ENCODE measurements at places on chromosomes 11 and 22.

DNA sequence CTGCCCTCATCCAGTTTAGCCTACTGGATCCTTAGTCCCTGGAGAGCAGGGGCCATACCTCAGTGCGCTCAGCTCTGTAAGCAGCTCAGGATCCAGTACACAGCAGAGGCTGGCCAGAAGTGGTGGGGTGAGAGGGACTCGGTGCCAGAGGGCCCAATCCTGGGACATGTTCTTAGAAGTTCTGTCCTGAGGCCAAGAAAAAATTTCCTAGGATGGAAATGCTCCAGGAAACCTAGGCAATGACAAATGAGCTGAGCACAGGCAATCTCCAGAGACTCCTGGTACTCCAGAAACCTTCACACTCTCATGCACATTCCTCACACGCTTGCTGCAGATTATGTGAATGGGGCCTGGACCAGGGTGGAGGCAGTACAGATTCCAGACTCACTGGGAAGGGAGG lies 89.6 kb downstream of the SERGEF start:
- DNase-seq, result no peak

- no peak for DNase-seq
Measured at GRCh38 chr11:120182790-120183491, 27.9 kb upstream of the OAF start.

GRCh38 chr11:64862987-64863390 lies 15.4 kb downstream of the EHD1 start:
- DNase-seq, result no peak

GRCh38 chr11:125063429-125064043 lies 431 bp downstream of the SLC37A2 start:
- DNase-seq, result no peak

DNA sequence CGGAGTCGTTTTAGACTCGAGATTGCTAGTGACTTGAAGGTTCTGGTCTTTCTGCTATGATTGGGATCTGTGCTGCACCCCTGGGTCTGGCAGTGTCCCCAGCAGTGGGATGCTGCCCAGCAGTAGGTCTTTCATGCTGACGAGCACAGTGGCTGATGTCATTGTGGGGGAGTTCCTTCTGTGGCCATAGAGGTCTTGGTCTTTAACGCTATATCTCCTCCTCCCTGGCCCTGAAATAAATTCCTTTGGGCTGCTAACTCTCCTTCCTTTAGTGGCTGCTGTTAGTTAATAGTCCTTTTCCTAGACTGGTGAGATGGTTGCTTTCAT lies 136.3 kb downstream of the TEAD1 start:
- DNase-seq, result no peak

All from NCI-H1930 (cell line).